ENCODE measurements at places on chromosomes 7 and 10.

DNA sequence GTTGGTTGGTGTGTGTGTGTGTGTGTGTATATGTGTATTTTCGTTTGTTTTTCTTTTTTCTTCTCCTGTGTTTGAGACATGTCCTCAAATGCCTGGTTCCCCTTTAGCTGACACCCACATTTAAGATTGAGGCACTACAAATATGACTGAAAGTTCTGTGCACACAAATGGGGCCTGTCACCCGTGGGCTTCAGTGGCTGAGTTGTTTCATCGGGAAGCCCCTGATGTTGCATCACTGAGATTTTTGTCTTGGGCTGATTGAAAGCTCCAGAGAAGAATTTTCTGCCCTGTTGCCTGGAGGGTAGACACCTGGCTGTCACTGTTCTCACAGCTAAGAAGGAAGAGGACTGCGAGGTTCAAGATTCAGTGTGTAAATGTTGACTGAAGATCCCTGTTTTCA, 283.8 kb upstream of the C7orf33 start:
- no peak for DNase-seq

- DNase-seq = peak; percentile 79
Measured at GRCh38 chr7:135862586-135863340, 114.2 kb upstream of the FAM180A start.

DNA sequence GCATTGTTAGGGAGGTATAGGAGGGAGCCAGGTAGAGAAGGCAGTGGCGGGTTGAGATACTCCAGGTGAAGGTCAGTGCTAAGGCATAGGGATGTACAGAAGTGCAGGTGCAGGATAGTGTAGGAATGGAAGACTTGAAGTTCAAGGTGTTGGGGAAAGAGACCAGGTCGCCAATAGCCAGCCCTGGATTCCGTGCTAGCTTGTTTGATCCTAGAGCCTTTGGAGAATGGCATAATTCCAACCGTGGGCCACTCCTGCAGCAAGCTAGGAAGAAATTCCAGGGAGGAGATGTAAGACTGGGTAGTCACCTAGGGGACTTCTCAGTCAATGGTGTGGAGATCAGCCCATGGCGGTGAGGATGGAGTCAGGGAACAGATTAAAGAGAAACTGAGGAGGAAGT, 272.7 kb downstream of the RPS24 start:
- no peak for DNase-seq

DNA sequence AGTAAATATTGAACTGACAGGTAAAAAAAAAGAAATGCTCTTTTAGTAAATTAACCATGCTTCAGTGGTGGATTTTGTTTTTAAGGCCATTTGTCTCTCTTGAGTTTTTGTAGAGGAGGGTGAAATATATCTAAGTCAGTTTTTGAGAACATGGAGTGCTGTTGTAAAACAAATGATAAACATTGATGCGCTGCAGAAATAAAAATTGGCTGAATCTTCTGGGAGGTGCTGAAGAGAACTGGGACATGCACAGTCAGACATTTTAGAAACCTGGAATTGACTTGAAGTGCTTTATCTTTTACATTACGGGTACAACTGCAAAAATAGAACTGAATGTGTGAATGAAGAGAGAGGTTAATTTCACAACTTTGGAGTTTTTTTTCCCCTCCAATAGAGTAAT, 203.0 kb upstream of the HDAC9 start:
- no peak for DNase-seq

- no peak for DNase-seq
Measured at GRCh38 chr10:28566458-28567015, 33.6 kb downstream of the WAC start.

- no peak for DNase-seq
Measured at GRCh38 chr7:112038353-112038752, 167.8 kb downstream of the DOCK4 start.

DNA sequence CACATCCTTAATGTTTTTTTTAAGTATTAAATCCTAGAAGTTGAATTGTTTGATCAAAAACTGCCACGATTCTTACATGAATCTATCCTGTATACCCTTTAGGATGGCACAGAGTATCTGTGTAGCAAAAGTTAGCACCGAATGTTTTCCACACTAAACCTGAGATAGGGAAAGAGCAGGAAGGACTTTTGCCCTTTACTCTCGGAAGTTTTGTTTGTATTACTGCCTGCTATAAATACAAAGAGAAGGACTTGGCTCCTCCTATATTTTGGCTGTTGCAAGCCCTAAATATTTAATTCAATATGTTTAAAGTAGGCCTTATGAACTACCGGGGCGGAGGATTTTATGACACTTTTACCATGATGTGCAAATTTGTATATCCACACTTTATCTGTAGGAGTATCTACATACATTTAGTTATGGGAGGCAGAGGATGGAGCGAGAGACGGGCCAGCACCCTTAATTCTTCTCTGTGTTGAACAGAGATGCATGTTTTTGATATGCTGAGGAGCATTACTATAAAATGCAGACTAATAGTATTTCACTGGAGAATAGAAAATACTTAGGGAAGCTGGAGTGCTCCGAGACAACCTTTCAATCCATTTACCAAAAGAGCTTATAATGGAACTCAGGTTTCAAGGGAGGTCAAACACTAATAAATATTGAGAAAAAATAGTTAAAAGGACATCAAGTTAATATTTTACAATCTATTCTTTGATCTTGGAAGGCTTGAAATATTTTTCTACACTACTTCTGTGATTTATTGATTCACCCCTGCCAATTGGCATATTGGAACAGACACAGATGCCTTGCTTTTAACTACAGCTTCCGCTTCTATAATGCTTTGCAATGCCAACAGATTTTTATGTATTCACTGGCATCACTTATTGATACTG, 97.4 kb downstream of the CHN2 start:
- DNase-seq = no peak

DNA sequence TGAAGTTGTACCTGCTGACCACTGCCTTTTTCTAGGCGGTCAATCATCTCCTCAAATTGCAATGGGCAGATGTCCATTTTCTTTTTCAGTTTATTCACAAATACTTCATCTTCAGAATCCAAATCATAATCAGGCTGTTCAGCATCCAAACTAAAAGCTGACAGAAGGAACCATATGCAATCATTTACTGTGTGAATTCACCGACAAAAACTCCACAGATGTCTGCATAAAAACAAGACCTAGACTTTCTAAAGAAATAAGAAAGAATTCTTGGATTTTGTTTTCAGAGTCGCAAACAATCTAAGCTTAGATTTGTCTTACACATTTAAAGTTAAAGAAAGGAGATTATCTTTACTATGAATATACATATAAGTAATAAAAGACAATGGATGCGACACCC, 53.4 kb downstream of the EPC1 start:
- no peak for DNase-seq

GRCh38 chr10:113386005-113386404, 166.8 kb upstream of the HABP2 start:
- DNase-seq = no peak

DNA sequence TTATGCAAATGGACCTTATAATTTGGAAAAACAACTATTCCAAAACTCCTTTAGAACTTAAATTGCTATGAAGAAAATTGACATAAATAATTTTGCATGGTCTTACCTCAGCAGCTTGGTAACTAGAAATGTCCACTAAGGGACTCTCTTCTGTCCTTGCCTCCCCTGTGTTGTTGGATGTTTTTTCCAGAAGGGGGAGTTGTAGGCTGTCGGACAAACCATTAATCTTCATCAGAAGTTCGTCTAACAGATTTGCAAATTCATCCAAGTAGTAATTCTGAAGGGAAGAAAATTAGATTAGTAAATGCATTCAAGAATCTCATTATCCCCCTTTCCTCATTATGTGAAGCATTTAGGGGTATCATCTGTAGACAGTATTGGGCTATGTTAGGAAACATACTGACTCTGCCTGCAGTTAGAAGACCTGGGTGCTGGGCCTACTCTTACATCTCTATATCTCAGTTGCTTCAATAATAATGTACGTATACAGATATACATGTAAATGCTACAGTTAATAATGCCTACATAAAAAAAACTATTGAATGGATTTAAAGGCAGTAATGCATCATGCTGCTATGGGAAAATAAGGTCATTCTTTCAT, 155.6 kb downstream of the PKD1L1 start:
- peak; percentile 45 for DNase-seq

Data from NCI-H146 (cell line).